WTC11 (cell line): ENCODE measurements at places on chromosomes 7 and 10. TPM values are rescaled to one million over a fixed set of nuclear protein-coding genes. Genes with fewer than 3 reads are reported as not detected.

DNA sequence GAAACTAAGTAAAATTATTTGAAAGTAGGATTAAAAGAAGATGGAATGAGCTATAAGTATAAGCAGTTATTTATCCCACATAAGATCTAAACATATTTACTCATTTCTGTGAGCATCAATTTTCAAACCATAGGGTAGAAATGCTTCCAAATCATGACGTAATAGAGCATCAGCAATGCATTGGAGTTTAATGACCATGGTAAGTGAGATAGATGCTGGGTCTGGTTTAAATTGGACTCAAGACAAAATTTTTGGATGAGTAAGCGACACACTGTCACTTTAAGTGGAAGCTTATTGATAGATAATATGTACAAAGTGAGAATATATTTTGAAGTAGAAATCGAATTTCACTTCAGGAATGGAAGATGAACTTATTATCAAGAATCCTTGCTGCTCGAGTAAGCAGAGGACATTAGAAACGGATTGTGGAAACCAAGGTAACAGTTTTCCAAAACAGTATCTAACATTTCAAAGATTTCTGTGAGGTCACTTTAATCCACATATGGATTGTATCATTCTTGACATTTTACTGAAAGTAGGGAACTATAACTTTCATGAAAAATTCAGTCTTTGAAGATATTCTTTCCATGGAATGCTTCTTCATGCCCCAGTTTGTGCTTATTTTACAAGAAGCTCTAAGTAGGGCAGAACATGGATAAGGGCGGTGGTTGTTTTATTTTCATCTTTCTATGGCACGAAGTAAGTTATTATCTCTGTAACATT lies 85.8 kb downstream of the AGMO start:
- no peaks in the 10 kb centered on the region for H3K4me1 ChIP-seq
- no peak for DNase-seq
- H3K27me3 ChIP-seq, result no peaks in the 10 kb centered on the region
- no peaks in the 10 kb centered on the region for H3K36me3 ChIP-seq
- H3K27ac ChIP-seq, result no peak overlapping the region

ZRANB1 gene
- 13.9 to 15.9 TPM (median 15.3 TPM) in 3 replicates for total RNA-seq

SPDYE2B gene
- 0.23 TPM in 1 of 3 replicates, not detected in the others for total RNA-seq

INSYN2A gene
- 0.13 to 0.23 TPM (median 0.21 TPM) in 3 replicates for total RNA-seq

- H3K27ac ChIP-seq, result no peak overlapping the region
- no peak for DNase-seq
- no peaks in the 10 kb centered on the region for H3K27me3 ChIP-seq
- H3K36me3 ChIP-seq, result no peaks in the 10 kb centered on the region
- 0 out of 2 replicates have a peak, but pooled peaks cover 6% of the 10 kb centered on the region for H3K4me1 ChIP-seq
- H3K4me3 ChIP-seq, result no peak overlapping the region
These were observed 774.1 kb upstream of the IGFBP3 start for GRCh38 chr7:46695051-46695708.
